ENCODE measurements at places on chromosomes 12 and 14. TPM values are rescaled to one million over a fixed set of nuclear protein-coding genes. Genes with fewer than 3 reads are reported as not detected.

Gene RPS6KL1
- total RNA-seq: 1.2 TPM

Gene NPFF
- not detected for total RNA-seq

Gene AGAP2
- total RNA-seq: under 0.01 TPM

Gene CLEC6A
- not detected for total RNA-seq

All from fibroblast of lung (primary cell).